RCC 7860 (cell line): ENCODE measurements at places on chromosomes 12 and 14.

DNA sequence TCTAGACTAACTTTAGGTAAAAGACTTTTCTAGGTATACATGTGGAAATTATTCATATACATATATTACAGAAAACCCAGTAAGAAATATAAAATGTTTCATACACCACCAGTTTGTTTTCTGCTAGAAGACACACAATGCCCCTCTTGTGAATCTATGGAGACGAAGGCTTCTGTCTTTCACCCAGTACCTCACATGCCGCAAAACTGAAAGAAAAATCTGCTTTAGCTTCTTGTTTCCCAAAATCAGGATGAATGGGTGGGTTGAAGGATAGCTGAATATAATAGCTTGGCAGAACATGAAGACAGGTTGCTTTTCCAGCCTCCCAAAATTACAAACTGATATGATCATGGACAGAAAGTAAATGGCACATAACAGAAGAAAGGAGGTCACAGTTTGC lies 1.3 kb downstream of the TAS2R30 start:
- no peak for DNase-seq

GRCh38 chr12:1644534-1645438 lies 15.8 kb downstream of the WNT5B start:
- DNase-seq: no peak

GRCh38 chr14:69152181-69152901 lies 578 bp downstream of the DCAF5 start:
- DNase-seq: no peak

DNA sequence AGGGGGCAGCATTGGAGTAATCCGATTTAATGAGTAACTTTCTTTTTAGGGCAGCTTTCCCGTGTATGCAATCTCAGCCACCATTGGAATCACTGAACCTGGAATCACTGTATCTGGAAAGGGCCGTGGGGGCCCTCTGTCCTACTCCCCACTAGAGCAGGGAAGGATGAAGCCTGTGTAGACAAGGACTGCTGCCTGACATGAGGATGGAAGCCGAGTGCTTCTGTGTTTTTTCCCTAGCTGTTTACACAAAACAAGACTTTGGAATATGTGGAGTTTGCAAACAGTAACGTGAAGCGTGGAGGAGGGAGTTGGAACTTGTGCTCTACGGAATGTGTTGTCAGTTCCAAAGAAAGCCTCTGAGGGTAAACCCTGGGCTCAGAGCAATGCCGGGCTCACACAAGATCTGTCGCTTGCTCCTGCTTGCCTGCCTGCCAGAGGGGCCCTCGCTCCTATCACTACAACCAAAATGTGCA lies 32.4 kb upstream of the HDAC7 start:
- no peak for DNase-seq

DNA sequence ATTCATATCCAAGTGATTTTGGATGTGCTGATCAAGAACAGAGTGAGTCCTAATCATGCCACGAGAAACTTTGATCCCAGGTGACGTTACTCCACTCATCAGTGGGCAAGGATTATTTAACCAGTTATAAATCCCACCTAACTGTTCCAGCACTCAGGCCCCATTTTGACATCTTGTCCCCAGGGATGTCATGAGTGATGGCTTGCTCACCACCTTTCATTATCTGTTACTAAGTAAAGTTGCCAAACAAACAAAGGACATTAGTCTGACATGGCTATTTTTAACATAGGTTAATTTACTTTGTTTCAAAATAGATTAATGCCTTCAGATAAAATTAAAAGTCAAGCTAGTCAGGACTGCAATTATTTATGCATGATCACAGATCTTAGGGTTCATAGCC lies 255.9 kb downstream of the ACSS3 start:
- DNase-seq: no peak
